T-helper 17 cell (primary cell): ENCODE measurements at places on chromosomes 7 and 10. TPM values are rescaled to one million over a fixed set of nuclear protein-coding genes. Genes with fewer than 3 reads are reported as not detected.

- DNase-seq: no peak
Observed at GRCh38 chr10:80471715-80472233, 17.7 kb downstream of the TSPAN14 start.

DNA sequence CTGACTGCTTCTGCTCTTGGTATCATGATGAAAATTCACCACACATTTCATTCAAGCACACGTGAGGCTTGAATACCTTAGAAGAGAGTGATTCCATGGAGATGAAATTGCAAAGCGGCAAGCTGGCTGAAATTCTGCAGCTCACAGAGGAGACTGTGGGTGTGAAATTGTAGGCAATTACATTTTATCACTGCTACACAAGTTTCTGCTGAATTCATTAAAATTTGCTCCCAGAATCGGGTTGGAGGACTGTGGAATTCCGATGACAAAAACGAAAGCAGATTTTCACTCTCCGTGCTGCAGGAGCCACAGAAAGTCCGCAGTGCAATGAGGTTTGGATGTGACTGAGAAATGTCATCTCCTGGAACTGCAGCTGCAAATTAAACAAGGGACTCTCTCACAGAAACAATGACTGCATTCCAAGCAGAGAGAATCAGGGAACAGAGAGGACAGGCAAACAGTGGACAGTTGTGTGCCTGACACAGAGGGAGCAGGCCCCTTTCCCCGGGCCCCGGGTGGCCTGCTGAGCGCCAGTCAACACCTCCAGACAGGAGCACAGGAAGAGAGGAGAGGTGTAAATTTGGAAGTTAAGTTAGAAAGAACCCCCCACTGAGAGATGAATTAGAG, 109.1 kb downstream of the C10orf90 start:
- DNase-seq: no peak

- DNase-seq: peak; percentile 23
Observed at GRCh38 chr7:140326116-140326928, 72.0 kb downstream of the SLC37A3 start.

GRCh38 chr10:102948786-102949185, 30.7 kb downstream of the CNNM2 start:
- no peak for DNase-seq

- DNase-seq: no peak
Observed at GRCh38 chr7:19575909-19576557, 132.8 kb downstream of the POLR1F start.

DNA sequence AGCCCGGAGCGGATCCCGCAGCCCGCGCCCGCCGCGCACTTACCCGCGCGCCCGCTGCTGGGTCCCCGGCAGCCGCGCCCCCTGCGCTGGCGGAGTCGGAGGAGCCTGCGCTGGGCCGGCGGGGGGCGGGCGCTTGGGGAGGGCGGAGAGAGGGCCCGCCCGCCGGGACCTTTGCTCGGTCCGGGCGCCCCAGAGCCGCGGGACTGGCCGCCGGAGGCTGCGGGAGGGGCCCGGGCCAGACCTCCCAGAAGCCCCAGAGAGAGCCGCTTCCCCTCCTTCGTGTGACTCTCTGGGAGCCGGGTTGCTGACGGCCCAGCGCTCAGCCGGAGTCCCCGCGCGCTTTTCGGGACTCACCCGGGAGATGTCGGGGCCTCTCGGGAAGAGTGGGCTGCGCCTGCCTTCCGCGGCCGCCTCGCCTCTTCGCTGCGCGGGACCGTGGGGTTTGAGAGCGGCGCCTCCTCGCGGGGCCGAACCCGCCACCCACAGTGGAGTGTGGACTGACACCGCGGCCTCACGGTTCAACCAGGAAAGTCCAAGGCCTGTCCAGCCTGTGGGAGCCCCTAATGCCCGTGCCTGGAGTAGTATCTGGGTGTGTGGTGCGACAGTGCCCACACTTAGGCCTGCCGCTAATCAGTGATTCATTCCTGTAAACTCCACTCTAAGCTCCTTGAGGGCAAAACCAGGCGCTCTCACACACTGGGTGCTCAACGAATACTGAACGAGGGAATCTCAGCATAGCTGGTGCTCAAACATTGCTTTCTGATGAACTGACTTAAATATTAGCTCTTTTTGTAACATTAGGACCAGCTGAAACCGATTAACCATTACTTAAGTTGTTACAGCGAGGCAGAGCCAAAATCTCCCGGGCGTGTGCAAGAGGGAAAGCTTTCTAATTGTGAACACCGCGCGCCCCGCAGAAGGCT, at the start of gene GSDME:
Gene GSDME, minus strand, starts transcription at position 112 of the 923 bp plus-strand sequence. CDS start 7,690 bp downstream, outside the sequence.
- DNase-seq: no peak

GRCh38 chr7:44762300-44762699, 13.7 kb downstream of the ZMIZ2 start:
- DNase-seq: no peak

DNA sequence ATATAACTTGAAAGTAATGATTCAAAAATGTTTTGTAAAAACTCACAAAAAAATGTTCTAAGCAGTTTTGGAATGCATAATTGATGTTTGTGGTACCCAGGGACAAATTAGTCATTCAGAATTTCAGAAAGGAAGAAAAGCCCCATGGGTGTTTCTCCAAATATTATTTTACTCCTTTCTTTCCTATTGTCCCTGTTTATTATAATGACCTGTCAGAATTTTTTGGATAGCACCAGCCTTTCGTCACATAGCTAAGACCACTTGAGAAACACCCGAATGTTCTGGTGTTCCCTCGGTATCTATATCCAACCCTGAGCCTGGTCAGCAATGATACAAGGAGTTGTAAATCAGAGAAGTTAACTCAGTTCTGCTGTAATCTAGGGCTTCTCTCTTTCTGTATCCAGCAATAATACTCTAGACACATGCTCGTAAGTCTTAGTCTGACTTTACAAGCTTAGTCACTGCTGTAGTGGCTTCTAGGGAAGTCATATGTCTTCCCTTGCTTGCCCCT, 64.8 kb upstream of the MEOX2 start:
- DNase-seq: no peak

DNA sequence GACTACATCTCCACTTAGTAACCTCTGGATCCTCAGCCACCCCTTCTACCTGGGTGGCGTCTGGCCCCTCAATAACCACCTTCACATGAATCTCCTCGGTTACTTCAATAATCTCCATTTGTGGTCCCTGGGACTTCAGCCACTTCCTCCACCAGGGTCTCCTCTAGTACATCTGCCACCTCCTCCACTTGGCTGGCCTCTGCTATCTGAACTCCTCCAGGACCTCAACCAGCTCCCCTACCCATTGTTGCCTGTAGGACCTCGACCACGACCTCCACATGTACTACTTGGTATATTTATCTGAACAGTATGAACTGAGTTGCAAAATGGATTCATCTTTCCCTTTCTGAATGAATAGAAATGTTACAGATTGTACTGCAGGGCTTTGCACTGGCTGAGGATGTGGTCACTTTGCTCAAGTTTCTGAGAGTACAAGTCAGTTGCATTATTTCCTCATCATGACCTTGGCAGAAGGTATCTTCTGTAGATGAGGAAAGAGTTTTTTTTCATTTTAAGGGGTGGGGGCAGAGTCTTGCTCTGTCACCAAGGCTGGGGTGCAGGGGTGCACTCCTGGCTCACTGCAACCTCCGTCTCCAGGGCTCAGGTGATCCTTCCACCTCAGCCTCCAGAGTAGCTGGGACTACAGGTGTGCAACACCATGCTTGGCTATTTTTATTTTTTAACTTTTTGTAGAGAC, 36.0 kb downstream of the MAT1A start:
- no peak for DNase-seq

DNA sequence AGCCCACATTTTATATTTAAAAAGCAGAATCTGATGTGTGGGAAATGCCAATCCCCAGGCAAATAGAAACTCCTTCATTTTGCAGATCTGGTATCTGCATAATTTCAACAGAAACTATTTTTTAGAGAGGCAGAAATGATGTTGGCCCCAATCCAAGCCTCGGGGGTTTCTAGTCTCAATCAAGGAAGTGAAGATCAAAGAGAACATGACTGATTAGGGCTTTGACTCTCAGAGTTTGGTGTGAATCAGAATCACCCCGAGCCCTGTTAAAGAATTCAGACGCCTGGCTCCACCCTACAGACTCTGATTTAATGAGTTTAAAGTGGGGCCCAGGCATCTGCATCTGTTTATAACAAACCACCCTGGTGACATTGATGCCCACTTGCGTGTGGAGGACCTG, 36.7 kb upstream of the UBE2H start:
- DNase-seq: no peak

GRCh38 chr10:59055045-59055444, 121.4 kb upstream of the PHYHIPL start:
- DNase-seq: no peak

- no peak for DNase-seq
Observed at GRCh38 chr7:125563557-125563956, 633.9 kb upstream of the POT1 start.

DNA sequence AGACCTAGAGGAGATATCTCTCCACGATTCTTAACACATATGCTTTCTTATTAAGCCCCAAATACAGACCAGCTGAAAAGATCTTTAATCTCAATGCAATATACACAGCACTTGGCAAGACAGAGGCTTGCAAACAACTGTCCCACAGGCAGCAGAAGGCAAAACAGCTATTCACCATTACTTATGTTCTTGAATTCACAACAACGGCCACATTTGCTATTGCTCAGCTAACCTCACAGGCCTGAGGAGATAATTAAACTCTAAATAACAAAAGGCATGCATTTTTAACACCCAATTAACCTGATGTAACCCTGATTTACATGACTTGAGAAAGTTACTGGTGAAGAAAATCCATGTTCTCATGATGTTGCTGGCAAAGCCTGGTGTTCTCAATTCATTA, 216.4 kb downstream of the CRPPA start:
- DNase-seq: no peak

- no peak for DNase-seq
Observed at GRCh38 chr7:36066343-36066664, 86.8 kb upstream of the EEPD1 start.

GRCh38 chr7:107237451-107237850, 68.6 kb downstream of the HBP1 start:
- no peak for DNase-seq

DNA sequence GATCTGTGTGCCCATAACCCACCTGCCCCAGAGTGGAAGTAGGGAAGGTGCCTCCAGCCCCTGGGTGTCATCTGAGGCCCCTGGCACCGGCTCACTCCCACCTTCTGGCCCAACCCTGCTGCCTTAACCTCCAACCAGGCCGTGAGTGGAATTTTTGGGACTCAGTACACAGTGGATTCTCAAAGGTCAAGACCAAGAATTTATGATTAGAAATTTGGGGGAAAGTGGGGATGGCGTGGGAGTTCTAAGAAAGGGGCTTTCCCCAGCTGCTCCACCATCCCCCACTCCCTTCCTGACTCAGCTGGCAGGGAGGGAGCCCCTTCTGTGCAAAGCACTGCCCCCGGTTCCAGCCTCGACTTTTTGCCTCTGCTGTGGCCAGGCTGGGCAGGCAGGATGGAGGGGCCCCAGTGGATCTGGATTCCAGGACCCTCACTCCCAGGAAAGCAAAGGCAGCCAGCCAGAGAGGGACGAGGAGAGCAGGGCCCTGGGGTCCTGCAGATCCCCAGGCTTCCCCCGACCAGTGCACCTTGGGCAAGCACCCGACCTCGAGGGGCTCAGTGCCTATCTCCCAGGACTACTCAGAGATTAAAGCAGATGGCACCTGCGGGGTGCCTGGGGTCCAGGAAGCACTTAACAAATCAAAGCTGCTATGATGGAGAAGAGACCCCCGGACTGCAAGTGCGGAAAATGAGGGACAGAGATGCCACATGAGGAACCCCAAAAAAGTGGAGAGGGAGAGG, 12.8 kb downstream of the SPOCK2 start:
- no peak for DNase-seq

DNA sequence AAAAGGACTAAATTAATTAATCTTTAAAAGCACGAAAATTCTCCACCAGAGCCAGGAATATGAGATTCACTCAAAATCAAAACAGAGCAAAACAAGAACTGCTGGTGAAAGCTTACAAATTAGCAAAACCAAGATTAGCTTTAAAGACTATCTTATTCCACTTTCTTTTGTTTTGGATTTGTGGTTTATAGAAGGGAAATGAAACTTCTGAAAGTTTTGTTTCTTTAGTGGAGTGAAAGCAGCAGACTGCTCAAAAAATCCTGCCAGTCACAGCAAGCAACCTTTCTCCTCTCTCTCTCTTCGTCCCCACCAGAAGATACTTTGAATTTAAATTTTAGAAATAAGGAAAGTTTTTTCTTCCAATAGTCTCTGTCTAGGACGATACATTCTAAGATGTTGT, 7.8 kb downstream of the ACTA2 start:
- no peak for DNase-seq

- DNase-seq: no peak
Observed at GRCh38 chr7:138785587-138786437, 12.0 kb upstream of the TMEM213 start.

GRCh38 chr10:66827353-66827752, 98.5 kb upstream of the LRRTM3 start:
- DNase-seq: no peak

DNA sequence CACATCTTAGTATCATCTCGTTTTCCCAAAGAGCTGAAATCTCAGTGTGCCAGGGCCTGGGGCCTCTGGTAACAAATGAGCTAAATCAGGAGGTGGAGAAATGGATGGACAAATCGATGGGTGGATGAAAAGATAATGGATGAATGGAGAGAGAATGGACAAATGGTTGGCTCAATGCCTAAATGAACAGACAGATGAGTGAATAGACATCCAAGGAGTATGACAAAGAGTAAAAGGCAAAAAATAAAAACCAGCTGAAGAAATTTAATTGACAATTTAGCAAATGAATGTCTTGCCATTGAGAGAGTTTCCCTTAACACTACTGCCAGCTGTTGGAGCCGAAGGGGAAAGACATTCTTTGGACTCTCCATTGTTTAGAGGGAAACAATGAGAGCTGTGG, 8.0 kb downstream of the SYCE1 start:
- DNase-seq: no peak

DNA sequence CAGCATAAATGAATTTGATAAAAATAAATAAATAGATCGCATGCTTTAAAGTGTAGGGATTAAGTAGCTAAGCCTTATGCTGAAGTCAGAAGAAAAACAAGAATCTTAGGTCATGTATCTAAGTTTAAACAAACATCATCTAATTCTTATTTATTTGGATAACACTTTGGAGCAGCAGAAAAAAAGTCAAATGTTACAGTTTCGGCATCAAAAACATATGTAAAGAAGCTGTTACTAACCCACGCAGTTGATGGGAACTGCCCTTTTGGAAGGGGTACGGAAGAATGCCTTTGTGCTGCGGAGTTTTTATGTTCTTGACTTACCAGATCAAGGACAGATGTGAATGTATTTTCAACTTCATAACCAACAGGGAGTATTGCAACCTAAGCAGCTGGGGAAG, 37.3 kb upstream of the HABP2 start:
- DNase-seq: no peak

GRCh38 chr10:100807241-100807951, 62.0 kb downstream of the PAX2 start:
- DNase-seq: no peak

HYAL4 gene
- not detected for total RNA-seq

ELN gene
- total RNA-seq: not detected

WEE2 gene
- total RNA-seq: not detected

LHFPL3 gene
- total RNA-seq: not detected

LRRD1 gene
- total RNA-seq: not detected

BAG3 gene
- 52.4 TPM for total RNA-seq

GIMAP7 gene
- total RNA-seq: 68.3 TPM

CLCN1 gene
- total RNA-seq: not detected

NANOS1 gene
- total RNA-seq: 0.15 TPM

OR6V1 gene
- total RNA-seq: not detected

CDC14C gene
- not detected for total RNA-seq
